Renal cortex interstitium (tissue), 15 donors: ENCODE measurements at places on chromosomes 3 and 15. TPM values are rescaled to one million over a fixed set of nuclear protein-coding genes. Genes with fewer than 3 reads are reported as not detected.

LDHAL6B gene
- polyA plus RNA-seq, result 0.45 TPM

COL6A5 gene
- 0.04 TPM for polyA plus RNA-seq

PTH1R gene
- 279 TPM for polyA plus RNA-seq

CLDN16 gene
- polyA plus RNA-seq, result 35.2 TPM

WWTR1 gene
- polyA plus RNA-seq, result 117 TPM

SHC4 gene
- 2.5 TPM for polyA plus RNA-seq

CCDC39 gene
- 10.9 TPM for polyA plus RNA-seq

ACP3 gene
- polyA plus RNA-seq, result 58.6 TPM

KCNAB1 gene
- 3.5 TPM for polyA plus RNA-seq
